ENCODE measurements at places on chromosomes 2 and 18.

GRCh38 chr18:6249170-6249569 lies 165.5 kb downstream of the L3MBTL4 start:
- no peak for DNase-seq

GRCh38 chr2:216862628-216863398 lies 2.9 kb upstream of the TNP1 start:
- no peak for DNase-seq

GRCh38 chr2:109532728-109533076 lies 81.1 kb downstream of the SEPTIN10 start:
- DNase-seq, result no peak

- DNase-seq, result no peak
Observed at GRCh38 chr2:105814291-105814940, 69.7 kb downstream of the NCK2 start.

DNA sequence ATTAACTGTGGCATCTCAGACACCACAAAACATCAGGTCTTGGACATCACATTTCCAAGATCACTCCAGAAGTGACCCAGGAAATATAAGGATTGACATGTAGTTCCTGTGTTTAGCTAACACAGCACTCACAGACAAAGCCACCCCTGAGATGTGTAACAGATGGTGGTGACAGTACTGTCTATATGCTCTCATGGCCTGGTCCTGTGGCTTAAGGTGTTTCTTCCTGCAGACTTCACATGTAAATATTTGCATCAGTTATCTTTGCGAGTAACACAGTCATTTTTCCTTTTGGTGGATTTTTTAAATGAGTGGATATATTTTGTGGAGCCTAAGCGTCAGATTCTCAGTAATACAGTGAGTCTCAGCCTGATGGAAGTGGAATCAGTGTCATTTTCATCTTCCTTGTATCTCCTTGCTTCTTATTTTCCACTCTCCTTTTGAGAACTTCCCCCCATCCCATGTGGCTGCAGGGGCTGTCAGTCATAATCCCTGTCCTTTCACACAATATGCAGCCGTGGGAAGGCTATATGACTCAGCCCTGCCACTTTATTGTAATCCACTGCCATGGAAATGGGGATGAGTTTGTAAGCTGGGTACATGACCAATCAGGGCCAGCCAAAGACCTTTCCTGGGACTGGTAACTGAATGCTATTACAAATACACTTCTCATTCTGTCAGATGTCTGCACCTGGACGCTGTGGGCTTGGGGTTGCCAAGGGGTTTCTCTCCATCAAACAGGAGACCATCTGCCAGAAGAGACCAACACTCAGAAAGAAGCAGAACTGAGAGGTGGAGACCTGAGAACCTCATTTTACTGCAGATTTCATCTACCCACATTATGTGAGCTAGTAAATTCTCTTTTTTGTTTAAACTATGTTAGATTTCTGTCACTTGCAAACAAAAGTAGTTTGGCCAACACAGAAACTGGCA lies 74.3 kb downstream of the ICOS start:
- no peak for DNase-seq

DNA sequence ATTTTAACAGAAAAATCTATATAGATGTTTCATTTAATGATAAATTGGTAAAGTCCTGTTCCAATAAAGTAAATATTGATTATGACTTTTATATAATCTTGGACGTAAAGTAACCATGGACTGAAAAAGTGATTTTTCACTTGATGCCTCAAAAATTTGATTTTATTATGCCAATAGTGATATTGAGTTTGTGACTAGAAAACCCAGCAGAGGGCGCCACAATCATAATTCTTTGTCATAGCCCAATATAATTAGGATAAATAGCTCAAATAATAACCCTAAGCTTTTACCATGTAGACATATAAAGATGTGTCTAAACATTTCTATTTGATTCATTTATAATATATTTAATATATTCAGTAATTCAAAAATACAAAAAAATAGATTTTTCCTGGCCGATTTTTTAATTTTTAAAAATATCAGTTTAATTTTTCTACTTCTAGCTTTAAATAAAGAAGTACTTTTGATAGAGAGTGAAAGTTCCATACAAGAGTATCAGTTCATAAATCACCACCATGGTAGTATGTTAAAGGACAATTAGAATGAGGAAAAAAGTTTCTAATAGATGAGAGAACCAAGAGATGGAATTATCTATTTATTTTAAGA lies 30.7 kb downstream of the CAMKMT start:
- DNase-seq, result peak; percentile 58

GRCh38 chr2:172329774-172330671 lies 97.4 kb upstream of the ITGA6 start:
- DNase-seq, result no peak

- no peak for DNase-seq
Observed at GRCh38 chr18:51169731-51170130, 27.8 kb downstream of the MEX3C start.

DNA sequence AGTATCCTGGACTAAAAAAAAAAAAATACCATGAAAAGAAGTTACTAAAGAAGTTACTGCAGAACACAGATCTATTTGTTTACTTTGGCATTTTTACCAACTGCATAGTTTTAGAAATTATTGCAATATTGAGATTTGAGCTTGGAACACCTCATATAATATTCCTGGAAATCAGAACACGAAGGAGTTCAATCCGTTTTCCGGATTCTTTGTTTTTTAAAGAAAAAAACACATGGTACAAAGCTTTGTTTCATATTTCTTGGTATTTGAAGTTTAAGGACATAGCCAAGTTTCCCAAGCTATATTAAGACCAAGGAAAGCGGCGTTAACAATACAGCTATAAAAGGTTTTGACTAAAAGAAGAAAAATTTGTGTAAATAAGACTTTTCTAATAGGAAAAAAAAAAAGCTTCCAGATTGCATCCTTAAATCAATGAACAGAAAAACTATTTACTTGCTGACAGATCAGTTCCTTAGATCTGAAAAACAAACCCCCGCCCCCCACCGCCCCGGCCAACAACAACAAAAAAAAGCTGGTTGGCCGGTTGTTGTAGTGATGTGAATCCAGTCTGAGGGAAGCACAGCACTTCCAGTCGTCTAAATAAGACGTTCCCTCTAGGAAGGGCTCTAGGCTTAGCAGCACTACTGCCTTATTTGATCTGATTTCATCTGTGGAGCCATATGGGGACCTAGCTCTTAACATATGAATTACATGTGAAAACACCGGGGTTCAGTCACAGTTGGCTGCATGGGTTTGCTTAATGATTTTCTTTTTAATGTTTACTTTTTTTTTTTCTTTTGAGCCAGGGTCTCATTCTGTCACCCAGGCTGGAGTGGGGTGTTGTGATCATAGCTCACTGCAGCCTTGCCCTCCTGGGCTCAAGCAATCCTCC lies 2.5 kb upstream of the RHOB start:
- no peak for DNase-seq

DNA sequence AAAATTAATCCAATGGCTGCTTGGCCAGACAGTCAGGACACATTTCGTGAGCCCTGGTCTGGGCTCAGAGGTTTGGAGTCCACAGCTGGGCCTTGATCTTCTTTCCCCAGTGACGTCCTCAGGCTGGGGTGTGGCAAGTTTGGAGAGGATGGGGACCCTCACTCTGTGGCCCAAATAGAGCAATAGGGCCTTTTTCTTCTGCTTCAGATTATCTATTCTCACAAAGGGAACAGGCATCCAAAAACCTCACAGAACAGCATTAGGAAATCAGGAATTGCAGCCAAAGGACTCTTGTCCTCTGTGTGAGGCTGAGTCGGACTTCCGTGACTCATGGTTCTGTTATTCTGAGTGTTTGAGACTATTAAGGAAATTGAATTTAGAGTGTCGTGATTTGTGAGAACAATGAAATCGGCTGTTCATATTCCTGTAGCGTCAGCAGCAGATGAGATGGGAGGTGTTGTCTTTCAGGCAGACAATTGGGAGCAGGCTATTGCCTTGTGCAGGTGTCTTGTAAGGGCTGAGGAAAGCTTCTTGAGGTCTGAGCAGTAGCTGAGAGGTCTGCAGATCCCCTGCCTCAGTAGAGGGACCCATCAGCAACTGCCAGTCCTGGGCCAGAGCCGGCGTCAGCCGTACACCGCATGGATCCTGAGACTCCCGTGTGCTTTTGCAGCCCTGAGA lies 113.8 kb downstream of the SH3RF3 start:
- peak; percentile 0 for DNase-seq

DNA sequence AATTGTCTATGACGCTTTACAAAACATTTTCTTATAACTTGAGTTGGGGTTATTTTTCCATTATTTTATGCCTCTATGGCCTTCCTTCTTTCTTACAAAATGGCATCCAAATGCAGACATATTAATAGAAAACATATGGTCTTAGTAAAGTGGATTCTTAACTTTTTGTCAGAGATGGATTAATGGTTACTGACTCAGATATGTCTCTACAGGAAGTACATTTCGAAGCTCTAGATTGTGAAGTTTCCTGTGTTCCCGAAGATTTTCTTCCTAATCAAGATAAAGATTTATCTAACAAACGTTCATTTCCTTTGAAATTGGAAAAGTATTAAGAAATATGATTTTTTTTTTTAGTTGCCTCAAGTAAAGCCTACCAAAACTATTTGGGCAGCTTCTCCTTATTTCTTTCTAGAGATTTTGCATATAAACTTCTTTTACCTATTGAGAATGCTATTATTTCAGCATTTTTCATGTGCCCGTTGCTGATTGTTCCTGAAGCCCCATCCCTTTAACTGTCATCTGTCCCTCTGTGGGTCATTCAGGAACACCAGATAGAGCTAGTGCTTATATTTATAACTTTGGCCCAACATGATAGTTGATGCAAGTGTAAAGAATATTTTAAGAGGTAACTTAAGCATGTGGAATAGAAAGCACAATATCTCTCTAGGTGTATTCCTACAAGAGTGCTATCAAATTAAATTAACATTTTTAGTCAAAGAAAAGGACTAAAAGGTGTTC lies 498.0 kb downstream of the CCDC85A start:
- DNase-seq, result no peak

- DNase-seq, result no peak
Observed at GRCh38 chr18:3179430-3180089, 40.2 kb downstream of the MYOM1 start.

DNA sequence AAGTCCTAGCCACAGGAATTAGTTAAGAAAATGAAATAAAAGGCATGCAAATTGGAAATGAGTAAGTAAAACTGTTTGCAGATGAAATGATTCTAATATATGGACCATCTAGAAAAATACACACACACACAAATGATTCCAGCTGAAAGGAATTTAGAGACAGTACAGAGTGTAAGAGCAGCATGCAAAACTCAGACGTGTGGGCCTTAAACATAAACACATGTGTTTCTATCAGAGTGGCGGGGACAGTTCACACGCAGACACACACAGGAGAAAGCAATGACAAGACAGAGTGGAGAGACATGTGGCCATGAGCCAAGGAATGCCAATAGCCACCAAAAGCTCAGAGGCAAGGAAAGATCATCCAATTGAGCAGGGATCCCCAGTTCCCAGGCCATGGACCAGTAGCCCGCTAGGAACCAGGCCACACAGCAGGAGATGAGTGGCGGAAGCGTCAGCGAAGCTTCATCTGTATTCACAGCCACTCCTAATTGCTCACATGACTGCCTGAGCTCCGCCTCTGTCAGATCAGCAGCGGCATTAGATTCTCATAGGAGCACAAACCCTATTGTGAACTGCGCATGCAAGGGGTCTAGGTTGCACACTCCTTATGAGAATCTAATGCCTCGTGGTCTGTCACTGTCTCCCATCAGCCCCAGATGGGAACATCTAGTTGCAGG lies 155.4 kb downstream of the ARL4C start:
- DNase-seq, result no peak

GRCh38 chr2:7237466-7237865 lies 320.3 kb downstream of the RNF144A start:
- DNase-seq, result no peak

DNA sequence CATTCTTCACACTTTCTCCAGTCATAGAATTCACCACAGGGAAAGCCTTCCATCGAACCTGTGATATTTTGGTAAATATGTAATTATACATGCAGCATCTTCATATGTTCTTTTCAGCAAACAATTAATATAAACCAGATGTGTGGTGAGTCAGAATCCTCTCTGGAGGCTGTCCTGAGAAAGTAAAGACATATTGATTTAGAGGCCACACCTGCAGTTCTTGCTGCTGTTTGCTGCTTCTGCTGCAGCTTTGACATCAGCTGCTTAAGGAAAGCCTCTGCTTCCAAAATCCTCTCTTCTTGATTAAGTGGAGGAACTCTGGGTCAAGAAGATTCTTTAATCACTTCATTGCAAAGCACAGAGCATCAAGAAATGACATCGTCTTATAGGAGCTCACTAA lies 568.8 kb upstream of the ZEB2 start:
- DNase-seq, result no peak

GRCh38 chr2:180508458-180508857 lies 471.9 kb upstream of the UBE2E3 start:
- no peak for DNase-seq

GRCh38 chr2:22153931-22154613 lies 1030.3 kb downstream of the TDRD15 start:
- DNase-seq, result no peak

DNA sequence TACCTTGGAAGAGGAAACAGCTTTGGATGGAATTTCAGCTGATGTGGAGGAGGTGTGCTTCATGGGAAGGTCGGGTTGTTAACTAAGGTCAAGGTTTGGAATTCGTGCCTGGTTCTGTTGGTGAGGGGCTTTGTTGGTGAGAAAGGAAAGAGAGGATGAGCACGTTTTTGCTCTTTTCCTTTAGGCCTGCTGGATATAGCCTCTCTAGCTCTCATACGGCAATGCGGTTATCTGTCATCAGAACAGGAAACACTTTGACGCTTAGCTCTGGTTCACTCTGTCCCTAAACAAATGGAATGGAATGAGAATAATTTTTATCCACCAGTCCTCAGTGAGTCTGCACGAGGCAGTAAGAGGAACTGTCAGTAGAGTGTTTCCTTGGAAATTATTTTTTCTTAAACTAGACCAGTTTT lies 169.7 kb upstream of the NOSTRIN start:
- no peak for DNase-seq

DNA sequence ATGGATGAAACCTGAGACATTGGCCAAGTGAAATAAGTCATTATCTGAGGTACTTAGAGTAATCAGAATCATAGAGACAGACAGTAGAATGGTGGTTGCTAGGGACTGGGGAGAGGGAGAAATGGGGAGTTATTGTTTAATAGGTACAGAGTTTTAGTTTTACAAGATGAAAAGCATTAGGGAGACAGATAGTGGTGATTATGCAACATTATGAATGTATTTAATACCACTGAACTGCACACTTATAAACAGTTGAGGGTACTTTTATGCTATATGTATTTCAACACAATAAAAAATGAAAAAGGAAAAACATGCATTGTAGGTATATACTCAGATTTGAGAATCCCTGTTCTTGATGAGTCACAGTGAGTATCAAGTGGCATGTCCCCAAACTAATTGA lies 59.7 kb downstream of the EPC2 start:
- DNase-seq, result no peak

DNA sequence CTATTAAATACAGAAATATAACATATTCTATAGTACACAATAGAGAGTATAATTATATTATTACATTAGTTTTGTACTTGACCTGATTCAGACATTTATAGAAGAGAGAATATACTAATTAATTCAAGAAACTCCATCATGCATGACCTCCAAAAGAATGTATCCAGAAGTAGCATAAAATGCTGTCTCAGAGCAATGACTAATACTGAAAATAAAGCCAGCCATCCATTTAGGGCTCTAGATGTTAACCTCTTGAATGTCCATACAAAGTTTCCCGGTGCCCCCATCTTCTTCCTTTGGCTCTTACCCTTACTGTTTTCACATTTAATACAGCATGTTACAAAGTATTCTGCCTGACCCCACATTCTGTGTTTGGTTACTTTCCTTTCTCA lies 102.0 kb downstream of the ARHGAP15 start:
- DNase-seq, result no peak

GRCh38 chr2:70214953-70215549 lies 24.2 kb upstream of the C2orf42 start:
- no peak for DNase-seq
